ENCODE measurements at places on chromosomes 3 and 15.

- DNase-seq: no peak
Measured at GRCh38 chr3:160159341-160159740, 65.9 kb upstream of the C3orf80 start.

DNA sequence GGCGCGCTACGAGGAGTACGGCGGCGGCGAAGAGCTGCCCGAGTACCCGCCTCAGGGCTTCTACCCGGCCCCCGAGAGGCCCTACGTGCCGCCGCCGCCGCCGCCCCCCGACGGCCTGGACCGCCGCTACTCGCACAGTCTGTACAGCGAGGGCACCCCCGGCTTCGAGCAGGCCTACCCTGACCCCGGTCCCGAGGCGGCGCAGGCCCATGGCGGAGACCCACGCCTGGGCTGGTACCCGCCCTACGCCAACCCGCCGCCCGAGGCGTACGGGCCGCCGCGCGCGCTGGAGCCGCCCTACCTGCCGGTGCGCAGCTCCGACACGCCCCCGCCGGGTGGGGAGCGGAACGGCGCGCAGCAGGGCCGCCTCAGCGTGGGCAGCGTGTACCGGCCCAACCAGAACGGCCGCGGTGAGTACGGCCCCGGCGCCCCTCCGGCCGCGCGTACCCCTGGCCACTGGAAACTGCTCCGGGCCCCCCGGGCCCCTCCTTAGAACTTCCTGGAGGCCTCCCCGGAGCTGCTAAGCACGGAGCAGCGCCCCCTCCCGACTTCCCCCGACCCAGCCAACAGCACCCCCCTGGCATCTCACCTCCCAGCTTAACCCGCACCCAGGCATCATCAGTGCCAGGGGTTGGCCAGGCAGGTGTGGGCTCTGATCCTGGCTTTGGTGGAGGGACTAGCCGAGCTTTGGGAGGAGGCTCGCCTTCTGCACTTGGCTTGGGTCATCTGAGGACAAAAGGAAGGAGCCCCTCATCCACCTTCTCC lies 1.4 kb downstream of the LOXL1 start:
- peak; percentile 80 for DNase-seq

DNA sequence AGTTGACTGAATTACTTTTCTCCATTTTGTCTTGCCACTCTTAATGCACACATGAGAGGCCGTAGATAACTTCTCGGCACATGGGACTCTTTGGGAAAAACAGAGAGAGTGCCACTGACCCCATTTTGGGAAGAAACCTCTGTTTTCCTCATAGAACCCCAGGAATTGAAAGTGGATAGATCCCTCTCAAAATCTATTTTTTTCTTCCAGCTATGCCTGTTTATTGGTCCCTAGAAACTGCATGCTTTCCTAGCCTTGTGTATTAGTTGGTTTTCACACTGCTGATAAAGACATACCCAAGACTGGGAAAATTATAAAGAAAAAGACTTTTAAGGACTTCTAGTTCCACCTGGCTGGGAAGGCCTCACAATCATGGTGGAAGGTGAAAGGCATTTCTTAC lies 23.7 kb upstream of the TMEM45A start:
- DNase-seq: no peak

GRCh38 chr3:99686955-99687612 lies 48.7 kb downstream of the COL8A1 start:
- no peak for DNase-seq

DNA sequence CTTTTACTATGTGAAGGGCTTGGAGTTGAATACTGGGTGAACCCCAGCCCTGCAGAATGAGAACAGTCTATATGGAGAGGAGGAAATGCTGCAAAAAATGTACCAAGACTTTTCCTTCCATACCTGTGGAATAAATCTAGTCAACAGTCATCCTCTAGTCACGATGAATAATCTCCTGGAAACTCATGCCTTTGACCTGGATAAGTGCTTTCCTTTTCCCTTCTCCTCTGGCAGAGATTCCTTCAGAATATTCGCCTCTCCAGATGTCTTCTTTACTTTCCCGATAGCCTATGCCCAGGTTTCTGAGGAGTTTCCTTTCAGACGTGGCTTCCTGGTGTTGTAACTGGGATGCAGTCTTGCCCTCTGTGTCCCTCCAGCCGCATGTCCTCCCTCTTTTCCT lies 28.1 kb downstream of the CCNL1 start:
- peak; percentile 32 for DNase-seq

Measured in GM03348 (cell line).